Mucosa of gallbladder (tissue), 1 donor: ENCODE measurements at places on chromosomes 16 and 17. TPM values are rescaled to one million over a fixed set of nuclear protein-coding genes. Genes with fewer than 3 reads are reported as not detected.
A peak's percentile ranks its signal among the peaks of the same experiment; 100 is the strongest.

SMTNL2 gene
- total RNA-seq, result 2.4 TPM

NPIPB8 gene
- total RNA-seq, result not detected

BRIP1 gene
- total RNA-seq, result 0.83 TPM

SPECC1 gene
- total RNA-seq, result 83.8 TPM

MT4 gene
- not detected for total RNA-seq

OR2C1 gene
- 0.14 TPM for total RNA-seq

SDK2 gene
- total RNA-seq, result 12.9 TPM

TMEM98 gene
- 153 TPM for total RNA-seq

FBXL16 gene
- total RNA-seq, result 0.78 TPM

CSH2 gene
- not detected for total RNA-seq

MARCHF10 gene
- total RNA-seq, result 0.75 TPM

- no peak for DNase-seq
These were observed 21.6 kb upstream of the ARL4D start for GRCh38 chr17:43377056-43377810.

GRCh38 chr17:82225368-82226029, 3.3 kb upstream of the SLC16A3 start:
- no peak for DNase-seq

- DNase-seq, result no peak
These were observed 8.9 kb downstream of the LDAF1 start for GRCh38 chr16:21167360-21167759.

DNA sequence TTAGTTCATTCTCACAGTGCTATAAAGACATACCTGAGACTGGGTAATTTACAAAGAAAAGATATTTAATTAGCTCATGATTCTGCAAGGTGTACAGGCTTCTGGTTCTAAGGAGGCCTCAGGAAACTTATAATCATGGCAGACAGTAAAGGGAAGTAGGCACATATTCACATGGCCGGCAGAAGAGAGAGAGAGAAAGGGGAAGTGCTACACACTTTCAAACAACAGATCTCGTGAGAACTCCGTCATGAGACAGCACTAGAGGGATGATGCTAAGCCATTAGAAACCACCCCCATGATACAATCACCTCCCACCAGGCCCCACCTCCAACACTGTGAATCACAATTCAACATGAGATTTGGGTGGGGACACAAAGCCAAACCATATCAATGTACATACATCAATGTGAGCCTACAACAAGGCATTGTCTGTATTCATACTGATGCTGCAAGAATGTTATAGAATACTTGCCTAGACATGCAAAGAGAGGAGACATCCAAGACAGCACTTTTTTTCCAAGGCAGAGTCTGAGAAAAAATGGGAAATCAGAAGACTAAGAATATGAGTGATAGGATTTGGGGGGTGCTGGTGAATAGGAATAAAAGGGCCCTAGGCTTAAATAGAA, 114.8 kb upstream of the XYLT1 start:
- no peak for DNase-seq

DNA sequence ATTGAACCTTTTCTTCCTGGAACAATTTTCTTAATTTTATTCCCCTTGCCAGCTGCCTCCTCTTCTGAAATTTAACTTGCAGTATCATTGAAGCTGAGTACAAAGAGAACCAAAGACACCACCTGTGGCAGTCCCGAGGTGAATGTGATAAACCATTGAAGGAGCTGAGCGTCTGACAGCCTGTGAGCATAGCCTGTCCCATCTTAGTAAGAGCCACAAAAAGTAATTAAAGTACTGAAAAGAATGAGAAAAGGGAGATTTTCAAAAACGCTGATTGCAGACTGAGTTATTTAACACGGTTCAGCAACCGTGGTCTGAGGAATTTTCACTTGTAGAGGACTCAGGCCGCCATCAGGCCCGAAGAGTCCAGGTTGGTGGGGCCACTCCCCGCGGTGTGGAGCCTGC, 27.2 kb upstream of the ST6GALNAC1 start:
- DNase-seq, result no peak

GRCh38 chr17:77601054-77601979, 357.2 kb upstream of the TNRC6C start:
- DNase-seq, result no peak

DNA sequence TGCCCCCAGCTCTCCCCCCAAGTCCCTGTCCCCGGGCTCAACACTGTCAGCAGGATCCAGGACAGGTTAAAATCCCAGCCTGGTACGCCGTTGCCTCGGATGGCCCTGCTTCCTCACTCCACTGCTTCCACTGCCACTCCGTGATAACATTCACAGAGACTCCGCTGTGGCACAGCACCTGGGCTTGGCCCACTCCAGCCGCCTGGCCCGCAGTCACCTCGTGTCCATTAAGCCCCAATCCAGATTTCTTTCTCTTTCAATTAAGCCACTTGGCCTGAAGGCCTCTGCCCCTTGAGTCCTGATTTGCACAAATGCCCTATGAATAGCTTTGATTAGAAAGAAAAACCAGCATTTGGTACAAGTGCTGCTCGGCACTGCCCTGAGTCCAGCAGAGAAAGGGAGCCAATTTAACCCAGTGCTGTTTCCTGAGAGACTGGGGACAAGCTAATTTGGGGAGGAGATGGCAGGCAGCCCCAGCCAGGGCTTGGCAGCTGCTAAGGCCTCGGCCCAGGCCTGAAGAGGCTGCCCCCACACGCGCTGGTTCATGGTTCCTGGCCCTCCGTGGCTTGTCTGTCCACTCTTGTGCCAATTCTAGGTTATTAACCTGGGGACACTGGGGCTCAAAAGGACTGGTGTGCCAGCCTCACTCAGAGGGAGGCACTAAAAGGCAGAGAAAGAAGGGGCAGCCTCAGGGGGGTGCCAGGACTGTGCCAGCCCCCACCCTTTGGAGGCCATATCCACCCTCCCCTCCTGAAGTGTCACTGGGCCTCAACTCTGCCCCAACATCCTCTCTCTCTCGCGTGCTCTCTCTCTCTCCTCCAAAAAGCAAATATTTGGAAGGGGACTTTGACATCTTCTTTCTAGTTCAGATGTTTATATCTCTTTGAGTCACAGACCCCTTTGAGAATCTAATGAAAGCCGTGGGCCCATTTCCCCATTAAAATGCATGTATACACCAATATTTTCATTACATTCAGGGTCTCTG, 29.8 kb upstream of the SPPL2C start:
- DNase-seq, result no peak

DNA sequence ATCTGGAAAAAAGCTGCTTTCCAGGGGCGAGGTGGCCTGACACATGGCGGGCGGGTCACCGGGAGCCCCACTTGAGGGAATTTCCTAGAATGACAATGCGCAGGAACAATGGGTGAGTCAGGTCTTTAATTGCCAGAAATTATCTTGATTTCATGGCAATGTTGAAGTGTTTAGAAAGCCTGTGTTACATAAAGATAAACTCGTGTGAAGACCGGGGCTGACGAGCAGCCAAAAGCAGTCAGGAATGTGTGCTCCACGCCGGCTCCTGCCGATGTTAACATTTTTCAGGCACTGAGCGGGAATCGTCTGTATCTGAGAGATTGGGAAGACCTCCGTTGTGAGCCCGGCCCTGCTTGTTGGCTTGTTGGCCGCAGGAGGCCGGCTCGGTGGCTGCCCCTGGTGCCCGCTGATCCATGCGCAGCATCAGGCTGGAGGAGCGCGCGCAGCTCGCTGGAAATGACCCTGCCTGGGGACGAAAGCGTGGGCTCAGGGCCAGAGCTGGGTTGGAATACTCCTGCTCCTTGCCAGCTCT, 353.1 kb downstream of the FOXL1 start:
- peak; percentile 51 for DNase-seq

- DNase-seq, result peak; percentile 86
These were observed 158.5 kb upstream of the CACNG5 start for GRCh38 chr17:66676421-66676820.

- no peak for DNase-seq
These were observed 3.1 kb downstream of the ABAT start for GRCh38 chr16:8677481-8677880.

DNA sequence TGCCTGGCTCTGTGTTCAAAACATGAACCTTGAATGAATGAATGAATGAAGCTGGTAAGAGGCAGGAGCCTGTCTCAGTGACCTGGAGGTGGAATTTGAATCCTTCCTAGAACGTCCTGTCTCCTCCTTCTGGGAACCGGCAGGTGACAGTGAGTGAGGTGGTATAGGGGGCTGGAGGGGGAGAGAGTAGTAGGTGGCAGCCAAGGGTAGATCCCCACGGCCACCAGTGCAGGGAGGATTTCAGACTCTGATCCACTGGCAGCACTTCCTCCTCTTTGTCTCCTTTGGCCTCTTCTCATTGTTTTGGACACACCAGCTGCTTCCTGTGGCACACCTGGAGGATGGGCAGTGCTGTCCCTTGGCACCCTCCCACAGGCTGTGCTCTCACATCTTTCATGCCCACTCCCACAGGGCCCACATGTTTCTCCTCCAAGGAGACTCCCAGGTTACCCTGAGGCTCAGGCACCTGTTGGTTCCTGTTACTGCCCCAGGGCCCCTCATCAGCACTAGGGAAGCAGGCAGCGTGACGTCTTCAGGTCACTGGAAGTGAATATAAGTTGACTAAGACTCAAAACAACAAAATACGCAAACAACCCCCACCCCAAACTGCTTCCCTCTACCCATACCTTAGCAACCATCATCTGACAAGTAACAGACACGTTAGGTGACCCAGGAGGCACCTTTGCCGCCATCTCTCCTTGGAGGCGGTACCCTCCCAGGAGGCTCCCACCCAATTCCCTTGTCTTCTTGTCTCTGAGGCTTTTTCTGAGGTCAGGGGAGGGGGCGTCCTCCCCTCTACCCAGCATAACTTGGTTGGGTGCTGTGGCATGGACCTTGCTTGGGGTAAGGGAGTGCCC, 84.6 kb downstream of the N4BP1 start:
- no peak for DNase-seq

GRCh38 chr16:70473446-70474319, 19.3 kb downstream of the FCSK start:
- DNase-seq, result no peak

GRCh38 chr16:15556130-15556529, 86.8 kb downstream of the MARF1 start:
- no peak for DNase-seq

- DNase-seq, result no peak
These were observed 93.4 kb downstream of the C16orf95 start for GRCh38 chr16:87223656-87224248.

DNA sequence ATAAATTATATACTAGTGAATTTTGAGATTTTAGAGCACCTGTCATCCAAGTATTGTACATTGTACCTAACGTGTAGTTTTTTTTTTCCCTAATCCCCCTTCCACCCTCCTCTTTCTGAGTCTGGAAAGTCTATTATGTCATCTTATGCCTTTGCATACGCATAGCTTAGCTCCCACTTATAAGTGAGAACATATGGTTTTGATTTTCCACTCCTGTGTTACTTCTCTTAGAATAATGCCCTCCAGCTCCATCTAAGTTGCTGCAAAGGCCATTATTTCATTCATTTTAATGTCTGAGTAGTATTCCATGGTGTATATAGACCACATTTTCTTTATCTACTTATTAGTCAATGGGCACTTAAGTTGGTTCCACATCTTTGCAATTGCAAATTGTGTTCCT, 177.0 kb upstream of the C16orf82 start:
- DNase-seq, result no peak

DNA sequence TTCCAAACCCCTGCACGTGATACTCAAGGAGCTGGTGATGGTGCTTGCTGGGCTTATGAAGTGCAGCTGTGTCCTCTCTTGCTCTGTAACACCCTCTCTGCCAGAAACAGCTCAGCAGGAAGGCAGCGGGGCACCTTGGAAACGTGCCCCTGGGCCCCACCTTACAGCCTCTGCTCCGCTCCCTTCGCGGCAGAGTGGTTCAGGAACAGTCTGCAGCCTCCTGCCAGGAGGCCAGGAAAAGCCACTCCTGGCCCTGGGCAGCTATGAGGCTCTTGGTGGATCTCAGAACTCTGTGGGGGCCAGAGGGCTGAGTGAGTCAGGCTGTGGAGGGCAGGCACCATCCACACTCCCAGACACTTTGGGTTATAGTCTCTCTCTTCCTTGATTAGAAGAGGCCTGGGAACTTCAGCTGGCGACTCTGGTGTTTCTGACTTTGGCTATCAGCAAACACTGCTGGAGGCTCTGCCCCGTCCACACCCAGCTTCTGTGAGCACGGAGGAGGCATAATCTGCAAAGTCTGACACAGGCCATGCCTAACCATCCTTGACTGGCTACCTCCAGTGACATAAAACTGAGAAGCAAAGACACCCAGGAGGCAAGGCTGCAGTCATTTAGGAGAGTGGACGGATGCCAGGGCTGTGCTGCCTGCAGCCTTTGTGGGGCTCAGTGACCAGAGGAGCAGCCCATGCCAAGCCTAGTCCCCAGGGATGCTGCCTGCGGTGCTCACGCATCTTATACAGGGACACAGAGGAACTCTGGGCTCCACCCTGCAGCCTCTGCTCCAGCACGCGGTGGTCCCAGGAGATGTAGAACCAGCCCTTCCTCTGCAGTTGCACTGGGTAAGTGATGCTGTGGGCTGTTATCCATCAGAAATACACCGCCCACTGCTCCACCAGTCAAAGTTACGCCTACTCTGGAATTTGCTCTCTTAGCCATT, 65.3 kb downstream of the METRNL start:
- DNase-seq, result no peak

GRCh38 chr17:44132275-44132821, 8.9 kb upstream of the HDAC5 start:
- no peak for DNase-seq

DNA sequence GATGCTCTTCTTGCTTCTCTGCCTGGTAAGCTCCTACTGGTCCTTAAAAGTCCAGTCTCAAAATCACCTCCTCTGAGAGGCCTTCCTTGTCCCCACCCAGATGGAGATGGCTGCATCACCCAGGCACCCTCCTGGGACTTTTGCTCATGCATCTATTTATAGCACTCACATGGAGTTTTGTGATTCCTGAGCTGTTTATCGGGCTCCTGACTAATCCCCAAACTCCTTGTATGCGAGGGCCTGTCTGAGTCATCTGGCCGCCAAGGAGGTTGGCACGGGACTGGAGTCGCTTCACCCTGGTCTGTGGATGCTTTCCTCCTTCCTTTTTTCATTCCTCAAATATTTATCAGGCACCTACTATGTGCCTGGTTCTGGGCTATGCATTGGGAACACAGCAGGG, 2.3 kb upstream of the MAP2K3 start:
- DNase-seq, result no peak

DNA sequence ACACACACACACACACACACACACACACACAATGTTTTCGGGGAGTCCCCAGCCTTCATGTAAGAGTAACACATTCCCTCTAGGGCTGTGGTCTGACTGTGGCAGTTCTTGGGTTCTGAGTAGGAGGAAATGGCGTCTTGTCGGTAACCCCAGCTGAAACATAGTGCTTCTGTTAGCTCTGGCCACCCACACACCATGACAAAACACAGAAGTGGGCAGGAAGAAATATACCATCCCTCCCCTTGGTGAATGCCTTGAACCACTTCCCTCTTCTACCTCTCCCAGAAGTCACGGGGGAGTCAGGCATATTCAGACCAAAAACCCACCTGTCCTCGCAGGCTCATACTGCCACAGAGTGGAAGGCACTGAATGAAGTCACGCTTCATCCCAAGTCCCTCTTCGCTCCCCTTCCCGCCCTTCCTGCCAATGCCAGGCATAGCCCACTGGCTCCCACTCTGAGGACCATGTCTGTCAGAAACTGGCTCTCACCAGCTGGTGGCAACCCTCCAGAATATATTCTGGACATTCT, 11.5 kb downstream of the SLC35B1 start:
- DNase-seq, result no peak
